A673 (cell line): ENCODE measurements at places on chromosomes 13 and 19. TPM values are rescaled to one million over a fixed set of nuclear protein-coding genes. Genes with fewer than 3 reads are reported as not detected.

Gene POLR2I
- total RNA-seq, result 133 and 142 TPM in 2 replicates

Gene C13orf46
- total RNA-seq, result 3.1 and 3.6 TPM in 2 replicates

Gene KANK2
- total RNA-seq, result 85.8 and 90.9 TPM in 2 replicates

Gene SRRM5
- 0.62 and 0.66 TPM in 2 replicates for total RNA-seq

Gene ATP8B3
- 8.7 and 10.7 TPM in 2 replicates for total RNA-seq

Gene KCNN4
- 0.20 TPM in 1 of 2 replicates, not detected in the other for total RNA-seq

Gene ADAMTS10
- 29.5 and 40.5 TPM in 2 replicates for total RNA-seq

- H3K4me3 ChIP-seq, result no peak overlapping the region
- H3K27me3 ChIP-seq, result no peaks in the 10 kb centered on the region
- no peak for DNase-seq
These were observed 13.5 kb upstream of the ESD start for GRCh38 chr13:46810440-46810839.

DNA sequence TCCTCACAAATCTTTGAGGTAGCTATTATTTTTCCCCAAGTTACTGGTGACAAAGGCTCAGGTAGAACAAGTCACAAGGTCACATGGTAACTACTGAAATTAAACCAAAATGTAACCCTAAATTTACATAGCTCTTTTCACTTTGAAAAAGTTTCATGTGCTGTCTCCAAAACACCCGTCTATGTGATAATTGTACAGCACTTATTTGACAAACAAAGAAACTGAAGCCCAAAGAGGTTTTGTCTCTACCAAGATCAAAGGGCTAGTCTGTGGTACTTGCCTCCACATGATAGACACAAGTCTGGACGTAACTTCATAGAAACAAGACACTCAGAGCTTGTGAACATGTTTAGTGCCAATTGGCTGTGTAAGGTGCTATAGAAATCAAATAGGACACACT lies 108.3 kb downstream of the SACS start:
- H3K36me3 ChIP-seq, result no peaks in the 10 kb centered on the region
- no peaks in the 10 kb centered on the region for H3K4me1 ChIP-seq
- no peak overlapping the region for H3K27ac ChIP-seq
- DNase-seq, result no peak

DNA sequence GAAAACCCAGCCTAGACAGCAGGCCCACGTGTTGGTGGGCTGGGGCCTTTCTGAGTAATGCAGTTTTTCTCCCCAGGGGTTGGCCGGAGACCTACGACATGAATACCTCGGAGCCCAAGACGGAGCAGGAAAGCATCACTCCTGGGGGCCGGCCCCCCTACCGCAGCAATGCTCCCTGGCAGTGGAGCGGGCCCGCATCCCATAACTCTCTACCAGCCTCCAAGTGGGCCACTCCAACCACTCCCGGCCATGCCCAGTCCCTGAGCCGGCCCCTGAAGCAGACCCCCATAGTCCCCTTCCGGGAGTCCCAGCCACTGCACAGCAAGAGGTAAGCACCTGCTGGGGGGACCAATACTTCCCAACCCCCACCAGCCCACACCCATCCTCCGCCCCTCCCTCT lies 82.9 kb downstream of the DPF1 start:
- no peak for DNase-seq
- no peak overlapping the region for H3K27ac ChIP-seq
- no peaks in the 10 kb centered on the region for H3K36me3 ChIP-seq
- no peaks in the 10 kb centered on the region for H3K4me1 ChIP-seq
- no peaks in the 10 kb centered on the region for H3K27me3 ChIP-seq

GRCh38 chr13:101493541-101493940 lies 41.1 kb downstream of the ITGBL1 start:
- no peaks in the 10 kb centered on the region for H3K27me3 ChIP-seq
- no peaks in the 10 kb centered on the region for H3K36me3 ChIP-seq
- no peak overlapping the region for H3K27ac ChIP-seq

DNA sequence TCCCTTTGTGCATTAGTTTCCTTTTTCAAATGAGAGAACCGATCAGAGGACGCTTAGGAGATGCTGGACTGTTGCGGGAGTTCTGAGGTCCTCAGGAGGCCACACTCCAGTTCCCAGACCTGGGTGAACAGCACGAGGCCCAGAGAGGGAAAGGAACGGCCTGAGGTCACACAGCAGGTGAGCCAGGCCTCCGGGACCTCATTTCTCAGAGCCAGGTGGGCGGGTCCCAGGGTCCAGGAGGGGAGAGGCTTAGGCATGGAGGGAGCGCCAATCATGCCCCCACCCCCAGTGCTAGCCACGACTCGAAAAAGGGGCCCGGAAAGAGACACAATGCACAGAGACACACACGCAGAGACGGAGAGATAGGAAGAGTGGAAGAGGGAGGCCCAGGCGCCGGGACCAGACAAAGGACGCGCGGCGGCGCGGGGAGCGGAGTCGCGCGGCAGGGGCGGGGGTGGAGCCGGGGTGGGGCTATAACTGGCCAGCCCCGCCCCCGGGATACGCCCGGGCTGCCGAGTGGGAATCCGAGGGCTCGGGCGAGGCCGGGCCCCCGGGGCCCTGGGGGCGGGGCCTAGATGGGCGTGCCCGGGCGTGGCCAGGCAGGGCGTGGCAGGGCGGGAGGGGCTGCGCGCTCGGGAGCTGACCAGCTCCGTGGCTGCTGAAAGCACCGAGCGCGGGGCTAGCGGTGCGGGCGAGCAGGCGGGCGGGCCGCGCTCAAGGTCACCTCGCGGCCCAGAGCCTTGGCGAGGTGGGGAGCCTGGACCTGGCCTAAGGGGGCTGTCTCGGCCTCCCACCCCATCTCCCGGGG lies 1.6 kb downstream of the ELAVL3 start:
- H3K4me3 ChIP-seq, result peak overlapping the region; percentile 44
- peak; percentile 63 for DNase-seq
- H3K4me1 ChIP-seq, result peaks cover 21% of the 10 kb centered on the region
- H3K27ac ChIP-seq, result no peak overlapping the region

- no peak overlapping the region for H3K27ac ChIP-seq
- no peaks in the 10 kb centered on the region for H3K36me3 ChIP-seq
- DNase-seq, result no peak
- H3K27me3 ChIP-seq, result peaks cover 7% of the 10 kb centered on the region
- no peak overlapping the region for H3K4me3 ChIP-seq
These were observed 34.9 kb upstream of the C19orf12 start for GRCh38 chr19:29750001-29750400.

DNA sequence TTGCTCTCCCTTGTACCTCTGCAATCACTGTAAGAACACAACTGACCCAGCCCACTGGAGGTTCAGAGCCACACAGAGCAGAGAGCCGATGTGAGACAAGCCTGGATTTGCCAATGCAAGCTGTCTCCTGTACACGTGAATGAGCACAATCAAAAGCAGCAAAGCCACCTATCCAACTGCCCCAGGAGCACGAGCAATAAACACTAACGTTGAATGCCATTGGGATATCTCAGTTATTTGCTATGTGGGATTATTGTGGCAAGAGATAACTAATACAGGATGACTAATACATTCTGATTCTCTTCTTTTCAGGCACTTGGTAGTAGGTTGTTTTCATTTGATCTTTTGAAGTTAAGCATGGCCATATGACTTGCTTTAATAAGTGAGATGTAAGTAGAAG lies 85.2 kb upstream of the FAM216B start:
- no peaks in the 10 kb centered on the region for H3K27me3 ChIP-seq
- no peaks in the 10 kb centered on the region for H3K36me3 ChIP-seq
- no peak overlapping the region for H3K4me3 ChIP-seq
- no peaks in the 10 kb centered on the region for H3K4me1 ChIP-seq
- no peak for DNase-seq

GRCh38 chr19:49968279-49968922 lies 7.4 kb upstream of the SIGLEC11 start:
- H3K4me1 ChIP-seq, result no peaks in the 10 kb centered on the region
- no peak overlapping the region for H3K4me3 ChIP-seq
- no peak overlapping the region for H3K27ac ChIP-seq
- no peaks in the 10 kb centered on the region for H3K36me3 ChIP-seq
- DNase-seq, result no peak
- peaks cover 12% of the 10 kb centered on the region for H3K27me3 ChIP-seq

GRCh38 chr13:41196620-41197019 lies 2.3 kb upstream of the KBTBD7 start:
- no peak overlapping the region for H3K4me3 ChIP-seq
- no peak for DNase-seq
- no peaks in the 10 kb centered on the region for H3K27me3 ChIP-seq
- no peaks in the 10 kb centered on the region for H3K4me1 ChIP-seq

GRCh38 chr19:45368737-45369340 lies 1.5 kb downstream of the ERCC2 start:
- peaks cover 4% of the 10 kb centered on the region for H3K4me1 ChIP-seq
- H3K27me3 ChIP-seq, result no peaks in the 10 kb centered on the region
- no peak overlapping the region for H3K27ac ChIP-seq
- peak; percentile 19 for DNase-seq
- H3K4me3 ChIP-seq, result peak overlapping the region; percentile 78
- H3K36me3 ChIP-seq, result peaks cover 7% of the 10 kb centered on the region

GRCh38 chr13:99871249-99871898 lies 100.2 kb downstream of the ZIC5 start:
- DNase-seq, result peak; percentile 55
- no peak overlapping the region for H3K27ac ChIP-seq
- H3K27me3 ChIP-seq, result no peaks in the 10 kb centered on the region
- H3K36me3 ChIP-seq, result no peaks in the 10 kb centered on the region
- H3K4me3 ChIP-seq, result no peak overlapping the region

GRCh38 chr13:75452564-75452963 lies 29.4 kb downstream of the TBC1D4 start:
- H3K4me3 ChIP-seq, result no peak overlapping the region
- no peaks in the 10 kb centered on the region for H3K27me3 ChIP-seq
- no peaks in the 10 kb centered on the region for H3K36me3 ChIP-seq
- no peak for DNase-seq
- H3K4me1 ChIP-seq, result no peaks in the 10 kb centered on the region

DNA sequence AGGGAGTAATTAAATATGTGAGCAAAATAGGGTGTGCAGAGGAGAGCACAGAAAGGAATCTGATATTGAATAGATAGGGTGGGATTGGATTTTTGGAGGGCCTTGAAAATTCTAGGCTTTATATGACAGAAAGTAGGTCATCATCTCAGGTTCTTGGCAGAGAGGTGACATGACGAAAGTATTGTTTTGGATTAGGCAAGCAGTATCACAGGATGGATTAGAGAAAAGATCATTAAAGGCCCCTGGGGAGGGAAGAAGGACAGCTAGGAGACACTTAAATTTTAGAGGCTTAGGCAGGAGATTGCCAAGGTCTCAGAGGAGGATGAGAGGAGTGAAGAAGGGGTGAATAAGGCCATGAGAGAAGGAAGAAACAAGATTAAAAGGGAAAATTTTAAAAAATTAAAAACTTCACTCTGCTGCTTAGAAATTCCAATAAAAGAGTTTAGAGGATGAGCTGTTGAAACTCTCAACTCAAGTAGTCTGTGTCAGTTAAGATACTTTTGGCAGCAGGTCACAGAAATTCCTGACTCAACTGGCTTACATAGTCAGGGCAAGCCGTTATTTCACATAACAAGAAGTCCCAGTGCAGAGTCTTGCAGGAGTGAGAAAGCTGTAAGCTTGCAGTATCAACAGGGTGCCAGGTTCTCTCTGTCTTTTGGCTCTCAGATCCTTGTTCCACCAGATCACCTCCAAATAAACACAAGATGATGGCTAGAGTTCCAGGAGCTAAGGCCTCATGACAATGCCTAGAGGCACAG lies 8.8 kb downstream of the GPC6 start:
- no peaks in the 10 kb centered on the region for H3K27me3 ChIP-seq
- peak; percentile 86 for DNase-seq
- H3K27ac ChIP-seq, result peak overlapping the region; percentile 43
- no peak overlapping the region for H3K4me3 ChIP-seq
- no peaks in the 10 kb centered on the region for H3K36me3 ChIP-seq
- H3K4me1 ChIP-seq, result peaks cover 56% of the 10 kb centered on the region

- no peak overlapping the region for H3K4me3 ChIP-seq
- no peaks in the 10 kb centered on the region for H3K4me1 ChIP-seq
- H3K36me3 ChIP-seq, result no peaks in the 10 kb centered on the region
- H3K27me3 ChIP-seq, result peaks cover 18% of the 10 kb centered on the region
- no peak for DNase-seq
These were observed 120.2 kb downstream of the UBL3 start for GRCh38 chr13:29730253-29730652.

DNA sequence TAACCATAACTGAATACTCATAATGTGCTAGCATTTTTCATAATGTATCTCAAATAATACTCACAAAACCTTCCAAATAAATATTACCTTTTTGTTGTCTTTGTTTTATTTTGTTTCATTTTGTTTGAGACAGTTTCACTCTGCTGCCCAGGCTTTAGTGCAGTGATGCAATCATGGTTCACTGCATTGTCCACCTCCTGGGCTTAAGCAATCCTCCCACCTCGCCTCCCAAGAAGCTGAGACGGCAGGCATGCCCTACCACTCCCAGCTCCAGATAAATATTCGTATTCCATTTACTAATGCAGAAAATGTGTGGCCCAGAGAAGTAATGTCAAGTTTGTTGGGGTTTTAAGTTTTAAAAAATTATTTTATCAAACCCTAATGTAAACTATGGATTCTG lies 739.1 kb downstream of the GPC5 start:
- no peak for DNase-seq
- peaks cover 7% of the 10 kb centered on the region for H3K4me1 ChIP-seq
- H3K4me3 ChIP-seq, result no peak overlapping the region
- H3K36me3 ChIP-seq, result no peaks in the 10 kb centered on the region
- no peak overlapping the region for H3K27ac ChIP-seq
- no peaks in the 10 kb centered on the region for H3K27me3 ChIP-seq

- H3K27ac ChIP-seq, result no peak overlapping the region
- H3K4me3 ChIP-seq, result no peak overlapping the region
- H3K4me1 ChIP-seq, result no peaks in the 10 kb centered on the region
- H3K36me3 ChIP-seq, result no peaks in the 10 kb centered on the region
- no peaks in the 10 kb centered on the region for H3K27me3 ChIP-seq
- no peak for DNase-seq
These were observed 433.3 kb upstream of the SLITRK1 start for GRCh38 chr13:84315527-84315926.

- no peak for DNase-seq
- H3K4me3 ChIP-seq, result no peak overlapping the region
- H3K36me3 ChIP-seq, result no peaks in the 10 kb centered on the region
- no peaks in the 10 kb centered on the region for H3K27me3 ChIP-seq
These were observed 120.9 kb downstream of the DLEU7 start for GRCh38 chr13:50722440-50723125.

DNA sequence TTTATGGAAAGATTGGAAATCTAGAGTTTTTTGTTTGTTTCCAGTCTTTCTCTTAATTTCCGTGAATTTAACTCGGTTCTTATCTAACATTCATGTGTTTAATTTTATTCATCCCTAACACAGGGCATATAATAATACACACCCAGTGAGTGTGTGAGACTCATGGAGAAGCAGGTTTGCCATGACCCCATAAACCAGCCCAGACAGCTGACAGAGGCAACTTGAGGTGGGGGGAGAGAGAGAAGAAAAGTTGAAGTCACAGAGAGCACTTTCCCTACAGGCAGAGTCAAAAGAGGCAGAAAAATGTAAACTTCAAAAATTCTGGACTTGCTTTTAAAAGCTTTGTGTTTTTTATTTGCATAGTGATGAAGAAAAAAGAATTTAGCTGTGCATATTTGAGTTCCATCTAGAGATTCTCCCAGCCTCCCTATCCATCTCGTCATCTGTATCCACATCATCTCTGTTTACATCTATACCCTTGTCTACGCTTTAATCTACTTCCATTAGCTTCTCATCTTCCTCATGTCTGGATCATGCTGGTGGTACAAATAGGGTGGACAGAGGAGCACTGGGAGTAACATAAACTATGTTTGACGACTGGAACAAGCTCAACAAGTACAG lies 60.2 kb downstream of the THSD1 start:
- no peaks in the 10 kb centered on the region for H3K27me3 ChIP-seq
- DNase-seq, result no peak
